ENCODE measurements at places on chromosomes 2 and 18.
A peak's percentile ranks its signal among the peaks of the same experiment; 100 is the strongest.

- no peak for DNase-seq
These were observed 16.9 kb upstream of the RGPD4 start for GRCh38 chr2:107809835-107810234.

DNA sequence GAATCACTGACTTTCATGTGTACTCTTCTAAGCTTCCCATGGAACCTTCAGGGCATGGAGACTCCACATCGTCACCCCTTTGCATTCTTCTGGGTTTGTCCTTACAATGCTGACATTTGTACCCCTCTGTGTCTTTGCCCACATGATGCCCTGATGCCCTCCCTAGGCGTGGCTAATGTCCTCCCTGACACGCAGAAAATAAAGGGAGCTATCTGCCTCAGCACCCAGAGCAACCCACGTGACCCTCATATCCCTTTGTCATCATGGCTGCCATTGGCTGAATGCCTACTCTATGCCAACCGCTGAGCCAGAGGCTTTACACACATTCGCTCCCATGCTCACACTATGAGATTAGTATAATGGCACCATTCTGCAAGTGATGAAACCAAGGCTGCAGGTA lies 86.4 kb upstream of the KLHL29 start:
- no peak for DNase-seq

DNA sequence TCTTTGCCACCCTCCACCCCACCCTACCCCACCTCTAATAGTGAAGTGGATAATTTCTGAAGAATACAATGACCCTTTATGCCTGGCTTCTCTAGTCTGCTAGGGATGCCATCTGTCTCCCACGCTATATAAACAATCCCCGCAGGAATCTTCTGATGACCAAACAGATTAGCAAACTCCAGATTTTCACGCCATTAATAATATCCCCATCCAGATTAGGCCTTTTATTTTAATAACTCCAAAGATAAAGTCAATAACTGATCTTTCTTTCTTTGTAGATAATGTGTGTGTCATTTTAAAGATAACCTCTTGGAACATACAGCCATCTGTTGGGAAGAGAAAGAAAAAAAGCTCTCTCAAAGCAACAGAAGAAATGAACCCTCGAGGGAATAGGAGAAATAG lies 47.9 kb upstream of the CCDC150 start:
- no peak for DNase-seq

DNA sequence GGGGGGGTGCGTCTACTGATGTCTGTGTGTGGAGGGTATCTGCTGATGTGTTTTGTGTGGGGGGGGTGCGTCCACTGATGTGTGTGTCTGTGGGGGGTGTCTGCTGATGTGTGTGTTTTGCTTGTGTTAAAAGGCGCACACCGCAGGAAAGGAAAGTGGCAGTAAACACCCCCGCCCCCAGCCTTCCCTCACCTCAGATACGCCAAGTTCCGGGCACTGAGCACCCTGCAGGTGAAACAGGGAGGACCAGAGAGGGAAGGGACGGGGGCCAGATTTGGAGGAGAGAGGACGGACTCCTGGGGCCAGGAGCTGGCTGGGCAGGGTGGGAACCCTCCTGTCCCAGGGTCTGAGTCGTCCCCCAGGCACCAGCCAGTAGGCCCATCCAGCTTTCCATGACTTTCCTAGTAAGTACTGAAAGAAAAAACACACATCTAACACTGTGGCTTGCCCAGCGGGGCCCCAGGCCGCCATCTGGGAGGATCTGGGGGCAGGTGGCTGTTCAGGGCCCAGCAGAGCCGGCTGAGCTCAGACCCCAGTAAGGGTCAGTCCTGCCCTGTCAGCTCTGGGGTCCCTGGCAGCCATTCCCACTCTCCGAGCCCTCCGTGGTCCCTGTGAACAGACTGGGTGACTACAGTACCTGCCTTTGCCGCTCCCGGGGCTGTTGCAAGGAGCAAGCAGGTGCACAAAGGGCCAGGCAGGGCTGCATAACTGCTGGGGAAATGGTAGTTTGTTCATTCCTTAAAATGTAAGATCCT lies 126.9 kb downstream of the NFATC1 start:
- DNase-seq, result peak; percentile 12

- peak; percentile 7 for DNase-seq
These were observed 25.5 kb downstream of the CCDC141 start for GRCh38 chr2:179024445-179024844.

DNA sequence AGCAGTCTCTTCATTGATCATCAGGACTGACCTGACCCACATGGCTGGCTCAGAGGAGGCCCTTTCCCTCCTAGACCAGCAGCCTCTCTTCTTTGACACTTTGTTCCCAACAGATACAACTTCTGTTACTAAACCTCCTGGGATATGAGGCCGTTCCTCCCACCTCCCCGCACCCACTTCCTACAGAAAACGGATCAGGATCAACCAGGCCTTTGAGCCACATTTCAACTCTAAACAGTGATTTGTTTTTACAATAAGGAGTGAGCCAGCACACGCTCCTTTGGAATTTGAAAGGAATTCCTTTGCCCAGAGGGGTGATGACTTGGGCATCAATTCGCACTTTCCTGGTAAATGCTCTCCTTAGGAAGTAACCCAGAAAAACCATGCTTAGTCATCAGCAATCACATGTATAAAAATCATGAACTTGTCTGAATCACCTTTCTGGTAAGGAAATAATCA lies 180.4 kb downstream of the FAM124B start:
- DNase-seq, result no peak

- no peak for DNase-seq
These were observed 19.8 kb downstream of the NEURL3 start for GRCh38 chr2:96485350-96485749.

GRCh38 chr2:151819920-151820319 lies 8.3 kb downstream of the ARL5A start:
- DNase-seq, result no peak

GRCh38 chr2:42047488-42048298 lies at the start of gene PKDCC:
TSS of gene PKDCC (plus strand) at chr2:42048021. CDS start at chr2:42048200, 179 bp downstream.
- peak; percentile 60 for DNase-seq

- no peak for DNase-seq
These were observed 8.2 kb upstream of the KIAA2012 start for GRCh38 chr2:202064881-202065230.

DNA sequence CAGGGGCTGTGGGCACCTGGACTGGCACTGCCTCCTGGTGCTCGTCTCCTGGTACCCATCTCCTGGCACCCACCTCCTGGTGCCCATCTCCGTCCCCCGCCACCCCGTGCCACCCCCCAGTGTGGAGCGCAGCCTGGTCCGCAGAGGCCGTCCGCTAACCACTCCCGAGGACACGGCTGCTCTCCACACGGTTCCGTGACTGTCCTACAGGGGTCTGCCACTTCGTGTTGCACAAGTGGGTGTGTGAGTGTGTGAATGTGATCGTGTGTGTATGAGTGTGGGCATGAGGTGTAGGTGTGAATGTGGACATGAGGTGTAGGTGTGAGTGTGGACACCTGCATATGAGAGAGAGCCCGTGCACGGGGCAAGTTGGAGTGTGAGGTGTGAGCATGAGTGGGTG lies 119.4 kb upstream of the HS6ST1 start:
- DNase-seq, result no peak

DNA sequence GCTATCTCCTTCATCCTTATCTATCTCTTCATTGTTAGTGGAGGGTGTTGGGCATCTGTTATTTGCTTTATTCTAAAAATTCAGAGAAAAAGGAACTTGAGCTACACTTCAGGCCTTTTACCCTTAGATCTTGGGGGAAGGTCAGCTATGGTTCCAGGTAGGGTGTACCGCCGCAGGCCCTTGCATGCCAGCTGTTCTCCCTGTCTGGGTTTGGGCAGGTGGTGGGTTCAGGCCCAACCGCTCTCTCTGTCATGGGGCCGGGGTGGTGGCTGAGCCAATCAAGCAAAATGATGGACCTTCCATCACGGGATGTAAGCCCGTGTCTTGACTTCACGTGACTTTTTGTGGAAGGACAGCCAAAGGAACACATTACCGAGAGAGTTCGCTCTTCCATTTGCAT lies 231.1 kb downstream of the LDLRAD4 start:
- DNase-seq, result peak; percentile 27

DNA sequence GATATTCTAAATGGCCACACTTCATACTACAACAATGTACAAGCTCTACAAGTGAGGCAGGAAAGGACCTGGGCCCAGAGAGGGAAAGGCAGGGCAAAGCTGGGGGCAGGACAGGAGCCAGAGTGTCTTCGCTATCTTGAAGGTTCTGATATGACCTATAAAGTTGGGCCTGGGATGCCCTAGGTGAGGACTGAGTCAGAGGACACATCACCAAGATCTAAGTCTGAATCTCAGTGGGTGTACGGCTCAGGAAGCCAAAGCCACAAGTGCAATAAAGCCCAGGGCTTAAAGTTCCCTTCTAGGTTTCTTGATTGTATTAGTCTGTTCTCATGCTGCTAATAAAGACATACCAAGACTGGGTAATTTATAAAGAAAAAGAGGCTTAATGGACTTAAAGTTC lies 219.1 kb downstream of the ALK start:
- no peak for DNase-seq

DNA sequence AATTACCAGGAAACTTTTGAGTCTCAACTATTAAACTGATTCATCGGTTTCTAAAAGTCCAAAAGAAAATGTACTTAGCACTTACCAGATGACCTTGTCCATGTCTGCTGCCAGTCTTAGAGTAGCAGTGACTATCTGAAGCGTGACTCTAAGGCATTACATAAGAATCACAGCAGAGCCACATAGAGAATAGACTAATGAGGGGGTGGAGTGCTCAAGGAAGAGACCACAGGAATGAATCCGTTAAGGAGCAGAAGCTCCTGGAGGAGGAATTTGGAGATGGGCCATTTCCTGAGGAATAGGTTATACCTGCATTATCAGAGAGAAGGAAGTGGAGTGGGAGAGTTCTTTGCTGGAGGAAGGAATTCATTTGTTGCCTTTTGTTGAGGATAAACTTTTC lies 116.0 kb downstream of the MAP3K20 start:
- no peak for DNase-seq

GRCh38 chr18:10289951-10290637 lies 164.3 kb upstream of the APCDD1 start:
- DNase-seq, result peak; percentile 24

DNA sequence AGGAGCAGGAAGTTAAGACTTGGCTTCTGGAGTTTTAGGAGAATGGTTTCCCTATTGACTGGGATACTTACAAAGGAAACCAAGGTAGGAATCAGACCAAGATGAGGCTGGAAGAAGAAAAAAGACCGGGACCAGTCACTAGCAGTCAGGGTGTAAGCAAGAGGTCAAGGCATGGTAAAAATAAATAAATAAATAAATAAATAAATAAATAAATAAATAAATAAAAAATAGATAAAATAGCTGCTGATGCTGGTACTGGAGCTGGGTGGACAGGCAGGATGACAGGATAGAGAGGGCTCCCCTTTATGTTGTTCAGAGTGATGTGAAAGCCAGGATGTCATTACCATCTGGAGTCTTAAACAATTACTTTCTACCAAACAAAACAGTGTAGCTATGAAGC lies 89.9 kb downstream of the MYO5B start:
- no peak for DNase-seq

DNA sequence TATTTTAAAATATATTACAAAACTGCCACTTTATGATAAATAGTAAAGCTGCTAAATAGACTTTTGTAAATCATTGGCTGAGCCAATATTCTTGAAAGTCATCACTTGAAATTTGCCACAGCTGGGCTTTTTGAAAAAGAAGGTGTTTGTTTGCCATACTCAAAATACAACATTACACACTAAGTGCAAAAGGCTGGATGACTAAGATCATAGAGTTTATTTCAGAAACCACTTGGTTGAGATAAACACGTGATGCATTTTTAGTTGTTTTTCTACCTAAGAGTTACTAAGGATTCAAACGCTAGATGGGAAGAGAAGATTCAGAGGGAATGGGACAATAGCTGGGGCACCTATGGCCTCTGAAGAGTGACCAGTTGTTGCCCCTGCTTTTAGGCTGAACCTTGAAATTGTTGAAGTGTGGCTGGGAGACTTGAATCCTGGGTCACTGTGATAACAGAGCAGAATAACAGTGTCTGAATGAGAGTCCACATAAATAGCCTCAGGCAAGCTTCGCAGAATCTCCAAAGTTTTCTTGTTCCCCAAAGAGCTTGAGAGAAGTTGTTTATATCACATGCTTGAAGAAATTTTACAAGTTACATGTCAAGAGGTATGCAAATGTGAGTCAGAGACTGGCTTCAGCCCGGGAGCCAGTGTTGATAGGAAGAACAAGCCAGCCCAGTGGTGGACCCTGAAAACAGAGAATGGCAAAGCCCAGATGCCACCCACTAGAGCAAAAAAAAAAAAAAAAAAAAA lies 409.8 kb downstream of the GPD2 start:
- DNase-seq, result no peak

- DNase-seq, result peak; percentile 38
These were observed 47.6 kb upstream of the IL1R1 start for GRCh38 chr2:102094917-102095316.

DNA sequence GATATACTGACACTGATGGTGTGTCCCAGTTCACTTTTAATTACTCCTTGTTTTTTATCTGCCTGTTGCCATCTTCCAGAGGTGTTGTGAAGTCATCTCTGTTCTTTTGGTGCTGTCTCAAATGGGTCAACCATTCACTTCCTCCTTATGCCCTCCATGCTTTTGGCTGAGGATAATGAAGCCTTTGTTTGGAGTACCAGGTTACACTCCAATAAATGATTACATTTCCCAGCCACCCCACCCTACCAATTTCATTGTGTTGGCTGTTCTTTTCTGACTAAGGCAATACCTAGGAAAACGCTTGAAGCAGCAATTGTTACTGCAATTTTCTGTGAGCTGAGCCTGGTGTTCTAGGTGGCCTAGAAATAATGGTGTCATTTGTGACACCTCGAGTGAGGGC lies 29.8 kb upstream of the ACTG2 start:
- no peak for DNase-seq

- no peak for DNase-seq
These were observed 452.9 kb upstream of the DSEL start for GRCh38 chr18:67969458-67969857.

- DNase-seq, result no peak
These were observed 51.3 kb downstream of the C2orf76 start for GRCh38 chr2:119315241-119315925.

- peak; percentile 20 for DNase-seq
These were observed 79.8 kb upstream of the RNF152 start for GRCh38 chr18:61972389-61973264.

DNA sequence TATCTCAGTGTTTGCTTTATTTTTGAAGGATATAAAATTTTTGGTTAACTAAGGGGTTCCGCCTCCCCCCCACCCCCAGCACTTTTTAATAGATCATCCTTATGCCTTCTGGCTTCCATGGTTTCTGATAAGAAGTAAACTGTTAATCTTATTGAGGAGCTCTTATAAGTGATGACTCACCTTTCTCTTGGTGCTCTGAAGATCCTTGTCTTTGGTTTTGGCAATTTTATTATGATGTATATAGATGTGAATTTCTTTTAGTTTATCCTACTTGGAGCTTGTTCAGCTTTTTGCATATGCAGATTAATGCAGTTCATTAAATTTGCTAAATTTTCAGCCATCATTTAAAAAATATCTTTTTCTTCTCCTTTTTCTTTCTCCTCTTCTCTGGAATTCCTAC lies 91.7 kb upstream of the CTAGE1 start:
- DNase-seq, result no peak

- no peak for DNase-seq
These were observed 439.1 kb upstream of the ID2 start for GRCh38 chr2:8242739-8243138.

GRCh38 chr18:55250768-55251173 lies 291.5 kb upstream of the CCDC68 start:
- DNase-seq, result peak; percentile 29

Measured in hematopoietic multipotent progenitor cell treated with erythropoietin and hydrocortisone succinate and interleukin-3 and kit ligand, for 6 days (in vitro differentiated cells).